Left ventricle myocardium inferior (tissue), 1 donor: ENCODE measurements at places on chromosomes 11 and 22. TPM values are rescaled to one million over a fixed set of nuclear protein-coding genes. Genes with fewer than 3 reads are reported as not detected.

GRCh38 chr11:22079133-22079872 lies 113.6 kb upstream of the ANO5 start:
- no peak overlapping the region for H3K4me3 ChIP-seq
- H3K27ac ChIP-seq, result no peak overlapping the region
- H3K36me3 ChIP-seq, result no peaks in the 10 kb centered on the region

The PLAAT3 gene
- total RNA-seq, result 144 TPM

The CDK2AP2 gene
- 66.1 TPM for total RNA-seq

The HDHD5 gene
- 52.6 TPM for total RNA-seq

The BTG4 gene
- total RNA-seq, result not detected

DNA sequence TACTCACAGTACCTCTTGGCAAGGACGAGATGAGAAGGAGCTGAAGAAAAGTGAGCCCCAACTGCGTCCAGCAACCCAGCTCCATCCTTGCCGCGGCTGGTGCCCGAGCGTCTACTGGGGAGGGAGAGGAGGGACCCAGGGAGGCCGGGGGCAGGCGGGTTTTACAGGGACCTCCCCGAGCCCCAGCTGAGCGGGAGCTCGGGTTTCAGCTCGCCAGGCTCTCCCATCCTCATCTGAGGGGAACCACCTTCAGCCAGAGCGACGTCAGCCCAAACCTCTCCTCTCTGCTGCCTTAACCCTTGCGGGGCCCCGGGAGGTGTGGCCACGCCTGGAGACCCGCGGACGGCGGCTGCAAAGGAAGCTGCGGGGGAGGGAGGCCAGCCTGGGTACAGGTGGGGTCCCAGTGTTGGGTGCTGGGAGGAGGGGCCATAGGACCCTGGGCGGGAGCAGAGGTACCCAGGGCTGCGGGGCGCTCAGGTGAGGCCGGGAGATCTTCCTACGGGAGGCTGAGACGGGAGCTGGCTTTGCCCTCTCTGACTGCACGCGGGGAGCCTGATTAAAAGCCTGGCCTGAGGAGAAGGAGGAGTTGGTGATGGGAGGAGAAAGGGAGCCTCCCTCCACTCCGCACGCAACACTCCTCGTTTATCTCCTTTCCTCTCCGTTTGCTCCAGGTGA lies at the start of gene PAMR1:
TSS of gene PAMR1 (minus strand) at position 116 of the 675 bp plus-strand sequence. CDS start at position 85, 31 bp downstream.
- H3K36me3 ChIP-seq, result no peaks in the 10 kb centered on the region
- peak; percentile 54 for DNase-seq
- H3K27ac ChIP-seq, result peak within 1 kb of the TSS; percentile 70
- H3K27me3 ChIP-seq, result peaks cover 98% of the 10 kb centered on the region
- H3K4me3 ChIP-seq, result peak within 1 kb of the TSS; percentile 63
- peaks cover 12% of the 10 kb centered on the region for H3K4me1 ChIP-seq

DNA sequence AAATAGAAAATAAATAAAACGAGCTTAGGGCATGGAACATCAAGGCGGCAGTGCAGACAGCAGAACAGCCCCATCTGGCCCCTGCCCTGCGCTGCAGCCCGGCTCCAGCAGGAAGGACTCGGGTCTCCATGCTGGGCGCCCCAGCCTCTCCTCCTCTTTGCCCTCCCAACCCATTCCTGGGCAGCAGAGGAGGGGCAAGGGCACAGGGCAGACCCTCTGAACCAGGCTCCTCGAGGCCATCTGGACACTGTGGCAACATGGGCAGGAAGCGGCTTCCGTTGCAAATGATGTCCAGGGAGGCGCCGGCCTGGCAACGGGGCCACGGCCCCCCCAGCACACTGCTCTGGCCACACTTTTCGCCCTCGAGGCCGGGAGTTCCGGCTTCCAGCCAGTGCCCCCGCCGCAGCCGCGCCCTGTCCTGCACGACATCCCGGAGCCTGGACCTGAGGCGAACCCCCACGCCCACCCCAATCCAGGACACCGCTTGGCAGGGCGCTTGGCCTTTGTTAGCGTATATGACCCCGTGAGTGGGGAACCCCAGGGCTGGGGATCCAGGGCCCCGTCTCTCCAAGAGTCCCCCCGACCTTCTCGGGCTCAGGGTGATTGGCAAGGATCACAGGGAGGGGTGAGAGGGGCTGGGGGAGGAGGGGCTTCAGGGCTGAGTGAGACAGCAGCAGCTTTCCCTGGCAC lies 192.1 kb downstream of the IGLL1 start:
- H3K4me1 ChIP-seq, result peaks cover 5% of the 10 kb centered on the region
- H3K36me3 ChIP-seq, result no peaks in the 10 kb centered on the region
- no peak overlapping the region for H3K27ac ChIP-seq
- peaks cover 23% of the 10 kb centered on the region for H3K27me3 ChIP-seq
- no peak overlapping the region for H3K4me3 ChIP-seq

GRCh38 chr11:103055221-103055890 lies 36.6 kb downstream of the DCUN1D5 start:
- no peak overlapping the region for H3K4me3 ChIP-seq
- peaks cover 5% of the 10 kb centered on the region for H3K36me3 ChIP-seq
- no peak overlapping the region for H3K27ac ChIP-seq
- no peaks in the 10 kb centered on the region for H3K27me3 ChIP-seq
- no peaks in the 10 kb centered on the region for H3K4me1 ChIP-seq
- DNase-seq, result no peak

The LMO2 gene
- 8.4 TPM for total RNA-seq

DNA sequence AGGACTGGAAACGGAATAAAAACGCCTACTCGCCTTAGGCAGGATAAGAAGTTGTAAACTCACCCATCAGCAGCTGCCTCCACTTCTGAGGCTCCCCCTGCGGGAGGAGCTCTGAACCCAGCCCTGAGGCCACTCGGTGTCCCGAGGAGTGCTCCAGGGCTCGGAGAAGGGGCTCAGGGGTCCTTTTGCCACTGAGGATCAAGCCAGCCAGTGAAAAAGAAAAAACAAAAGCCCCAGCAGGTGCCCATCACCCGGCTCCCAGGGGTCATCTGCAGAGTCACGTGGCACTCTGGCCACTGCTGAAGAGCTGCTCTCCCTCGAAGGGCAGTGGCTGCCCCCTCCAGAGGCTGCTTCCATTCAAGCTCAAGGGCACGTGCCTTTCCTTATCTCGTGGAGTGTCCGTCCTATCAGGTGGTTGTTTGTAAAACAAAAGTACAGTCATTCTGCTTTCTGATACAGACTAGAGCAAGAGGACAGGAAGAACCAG lies 29.0 kb downstream of the NUP50 start:
- no peak for DNase-seq
- no peaks in the 10 kb centered on the region for H3K27me3 ChIP-seq
- peaks cover 11% of the 10 kb centered on the region for H3K4me1 ChIP-seq
- peaks cover 16% of the 10 kb centered on the region for H3K36me3 ChIP-seq

The GALR3 gene
- total RNA-seq, result not detected

The SMC1B gene
- total RNA-seq, result not detected

DNA sequence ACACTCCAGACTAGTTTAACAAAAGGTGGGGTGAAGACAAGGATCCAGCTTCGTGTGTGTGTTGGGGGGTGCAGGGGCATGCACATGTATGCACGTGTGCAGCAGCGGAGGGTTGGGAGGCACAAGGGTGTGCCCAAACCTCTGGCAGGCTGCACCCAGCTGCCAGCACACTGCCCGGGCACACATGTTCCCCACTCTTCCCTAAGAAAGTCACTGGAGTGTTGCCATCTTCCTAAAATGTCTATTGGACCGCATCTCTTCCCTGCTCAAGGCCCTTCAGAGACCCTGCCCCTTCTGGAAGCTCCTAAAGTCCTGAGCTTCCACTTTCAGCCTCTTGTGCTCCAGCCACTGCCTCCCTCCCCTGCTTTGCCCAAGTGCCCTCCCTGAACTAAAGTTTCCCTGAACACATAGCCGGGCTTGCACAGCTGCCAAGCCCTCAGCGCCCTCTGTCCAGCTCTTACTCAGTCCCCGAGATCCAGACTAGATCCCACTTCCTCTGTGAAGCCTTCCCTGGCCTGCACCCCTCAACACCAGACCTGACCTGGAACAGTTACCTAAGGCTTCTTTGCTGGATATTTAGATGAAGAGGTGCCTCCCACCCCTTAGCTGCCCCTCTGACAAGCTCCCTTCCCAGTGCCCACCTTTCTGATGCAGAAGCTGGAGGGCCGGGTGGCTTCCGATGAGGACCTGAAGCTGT lies 6.0 kb downstream of the CFL1 start:
- no peak overlapping the region for H3K27ac ChIP-seq
- no peak for DNase-seq
- H3K36me3 ChIP-seq, result peaks cover 60% of the 10 kb centered on the region
- peaks cover 34% of the 10 kb centered on the region for H3K4me1 ChIP-seq
- H3K4me3 ChIP-seq, result no peak overlapping the region
- no peaks in the 10 kb centered on the region for H3K27me3 ChIP-seq

DNA sequence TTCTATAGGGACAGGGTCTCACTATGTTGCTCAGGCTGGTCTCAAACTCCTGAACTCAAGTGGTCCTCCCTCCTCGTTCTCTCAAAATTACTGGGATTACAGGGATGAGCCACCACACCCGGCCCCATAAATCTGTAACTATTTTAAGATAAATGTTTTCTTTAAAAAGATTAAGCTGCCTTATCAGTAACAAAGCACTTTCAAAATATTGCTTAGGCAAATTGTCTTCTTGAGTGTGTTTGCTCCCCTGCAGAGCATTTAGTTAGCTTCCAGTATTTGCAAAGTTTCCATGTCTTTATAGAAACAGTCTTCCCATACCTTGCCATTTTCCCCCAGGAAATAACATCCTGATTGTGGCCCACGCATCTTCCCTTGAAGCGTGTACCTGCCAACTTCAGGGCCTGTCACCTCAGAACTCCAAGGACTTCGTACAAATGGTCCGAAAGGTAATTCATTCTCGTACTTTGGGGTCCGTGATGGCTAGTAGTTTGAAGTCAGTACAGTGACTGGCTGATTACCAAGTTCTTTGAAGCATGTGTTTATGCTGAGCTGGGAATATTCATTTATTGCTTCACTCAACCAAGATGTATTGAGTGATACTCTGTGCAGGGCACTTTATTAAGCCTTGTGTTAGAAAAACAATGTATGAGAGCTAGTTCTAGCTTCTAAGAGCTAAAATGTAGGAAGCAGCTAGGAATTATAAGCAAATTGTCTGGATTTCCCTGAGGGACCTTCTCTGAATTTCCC lies 30.4 kb upstream of the CRTAM start:
- H3K27me3 ChIP-seq, result no peaks in the 10 kb centered on the region
- peaks cover 9% of the 10 kb centered on the region for H3K36me3 ChIP-seq
- no peak for DNase-seq

DNA sequence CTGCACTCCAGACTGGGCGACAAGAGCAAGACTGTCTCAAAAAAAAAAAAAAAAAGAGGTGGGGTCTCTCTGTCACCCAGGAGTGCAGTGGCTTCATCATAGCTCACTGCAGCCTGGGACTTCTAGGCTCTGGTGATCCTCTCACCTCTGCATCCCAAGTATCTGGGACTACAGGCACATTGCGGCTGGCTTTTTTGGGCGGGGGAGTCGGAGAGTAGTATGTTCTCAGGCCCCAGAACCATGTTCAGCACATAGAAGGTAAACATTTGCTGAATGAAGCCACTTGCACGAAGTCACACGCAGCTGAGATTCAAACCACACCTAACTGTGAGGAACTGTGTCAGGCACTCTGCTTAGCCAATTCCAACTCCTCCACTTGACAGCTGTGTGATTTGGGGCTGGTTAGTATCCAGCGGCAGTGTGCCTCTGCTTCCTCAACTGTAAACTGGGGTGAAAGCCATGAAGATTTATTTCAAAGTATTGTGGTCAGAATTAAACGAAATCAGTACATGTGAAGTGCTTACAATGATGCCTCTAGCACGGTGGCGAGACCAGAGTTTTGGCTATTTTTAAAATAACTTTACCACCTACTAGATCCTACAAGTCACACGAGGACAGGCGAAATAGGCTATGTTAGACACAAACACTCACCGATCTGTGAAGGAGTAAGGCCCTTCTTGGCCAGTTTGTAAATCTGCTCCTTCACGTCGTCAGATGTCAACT lies 789 bp downstream of the RPS13 start:
- H3K27me3 ChIP-seq, result no peaks in the 10 kb centered on the region
- peak overlapping the region; percentile 96 for H3K27ac ChIP-seq
- H3K4me1 ChIP-seq, result peaks cover 44% of the 10 kb centered on the region

DNA sequence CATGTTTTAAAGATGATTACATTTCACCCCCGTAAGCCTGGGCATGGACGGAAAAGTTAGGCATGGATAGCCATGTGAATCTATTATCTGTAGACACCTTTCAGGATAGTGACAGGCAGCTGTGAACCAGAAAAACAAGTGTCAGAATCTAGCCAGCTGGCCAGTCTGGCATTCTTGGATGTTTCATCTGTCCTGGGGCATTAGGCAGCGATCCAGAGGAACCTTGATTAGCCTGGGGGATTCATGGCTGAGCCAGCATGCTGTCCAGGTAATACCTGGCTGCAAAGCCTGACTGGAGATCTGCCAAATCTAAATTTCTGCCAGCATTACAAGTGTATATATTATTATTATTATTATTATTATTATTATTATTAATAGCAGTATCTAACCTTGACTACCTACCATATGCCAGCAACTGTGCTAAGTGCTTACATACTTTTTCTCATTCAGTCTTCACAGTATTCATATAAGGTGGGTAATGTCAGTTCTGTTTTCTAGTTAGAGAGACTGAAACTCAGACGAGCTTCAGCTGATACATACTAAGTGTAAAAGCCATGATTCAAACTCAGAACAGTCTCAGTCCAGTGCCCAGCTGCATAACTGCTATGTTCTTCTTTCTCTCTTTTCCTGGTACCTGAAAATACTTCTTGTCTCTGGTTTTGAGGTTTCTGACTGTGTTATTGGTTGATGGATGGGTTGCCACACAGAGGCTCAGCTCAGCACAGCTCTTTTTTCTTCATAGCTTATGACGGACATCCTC lies 12.8 kb downstream of the BMAL1 start:
- no peak for DNase-seq
- H3K36me3 ChIP-seq, result no peaks in the 10 kb centered on the region
- no peaks in the 10 kb centered on the region for H3K27me3 ChIP-seq

DNA sequence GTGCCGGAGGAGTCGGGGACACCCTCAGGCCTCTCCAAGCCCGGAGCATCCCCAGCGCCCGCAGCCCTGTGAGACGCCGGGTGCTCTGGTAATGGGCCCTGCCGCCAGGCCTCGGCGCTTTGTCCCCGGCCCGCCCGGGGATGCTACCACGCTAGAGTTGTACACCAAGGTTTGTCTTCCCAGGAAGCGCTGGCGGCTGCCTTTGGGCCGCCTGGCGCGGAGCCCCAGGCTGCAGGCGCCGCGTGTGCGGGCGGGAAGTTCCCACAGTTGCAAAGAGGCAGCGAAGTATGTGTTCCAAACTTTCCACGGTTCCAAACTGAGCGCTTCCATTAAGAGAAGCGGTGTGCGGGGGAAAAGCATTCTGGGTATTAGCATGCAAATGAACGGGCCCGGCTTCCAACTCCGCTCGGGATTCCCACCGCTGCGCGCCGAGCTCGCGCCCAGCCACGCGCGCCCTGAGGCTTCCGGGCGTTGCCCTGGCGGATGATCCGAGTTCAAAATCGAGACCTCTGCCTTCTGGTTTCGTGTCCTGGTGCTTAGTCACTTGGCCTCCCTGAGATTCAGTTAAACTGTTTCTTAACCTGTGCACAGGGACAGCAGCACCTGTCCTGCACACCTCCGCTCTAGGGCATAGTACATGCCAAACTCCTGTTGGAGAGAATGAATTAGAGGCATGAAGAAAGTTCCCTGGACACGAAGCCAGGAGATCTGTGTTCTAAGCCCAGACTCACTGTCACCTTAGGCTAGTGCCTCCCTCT lies 1.3 kb upstream of the PATZ1 start:
- H3K27ac ChIP-seq, result peak overlapping the region; percentile 96
- H3K27me3 ChIP-seq, result no peaks in the 10 kb centered on the region
- peak; percentile 68 for DNase-seq
- H3K36me3 ChIP-seq, result peaks cover 11% of the 10 kb centered on the region

GRCh38 chr22:38505541-38506117 lies 482 bp downstream of the DDX17 start:
- DNase-seq, result peak; percentile 85
- peak overlapping the region; percentile 100 for H3K27ac ChIP-seq
- no peaks in the 10 kb centered on the region for H3K27me3 ChIP-seq

The TXNRD2 gene
- total RNA-seq, result 35.2 TPM

- peaks cover 14% of the 10 kb centered on the region for H3K4me1 ChIP-seq
- H3K27ac ChIP-seq, result no peak overlapping the region
- H3K27me3 ChIP-seq, result no peaks in the 10 kb centered on the region
Measured at GRCh38 chr11:14471127-14471526, 28.5 kb downstream of the COPB1 start.
